T follicular helper cell (primary cell): ENCODE measurements at places on chromosomes 2 and 18.

GRCh38 chr18:48842259-48843061 lies 108.3 kb downstream of the SMAD7 start:
- DNase-seq: peak; percentile 22

DNA sequence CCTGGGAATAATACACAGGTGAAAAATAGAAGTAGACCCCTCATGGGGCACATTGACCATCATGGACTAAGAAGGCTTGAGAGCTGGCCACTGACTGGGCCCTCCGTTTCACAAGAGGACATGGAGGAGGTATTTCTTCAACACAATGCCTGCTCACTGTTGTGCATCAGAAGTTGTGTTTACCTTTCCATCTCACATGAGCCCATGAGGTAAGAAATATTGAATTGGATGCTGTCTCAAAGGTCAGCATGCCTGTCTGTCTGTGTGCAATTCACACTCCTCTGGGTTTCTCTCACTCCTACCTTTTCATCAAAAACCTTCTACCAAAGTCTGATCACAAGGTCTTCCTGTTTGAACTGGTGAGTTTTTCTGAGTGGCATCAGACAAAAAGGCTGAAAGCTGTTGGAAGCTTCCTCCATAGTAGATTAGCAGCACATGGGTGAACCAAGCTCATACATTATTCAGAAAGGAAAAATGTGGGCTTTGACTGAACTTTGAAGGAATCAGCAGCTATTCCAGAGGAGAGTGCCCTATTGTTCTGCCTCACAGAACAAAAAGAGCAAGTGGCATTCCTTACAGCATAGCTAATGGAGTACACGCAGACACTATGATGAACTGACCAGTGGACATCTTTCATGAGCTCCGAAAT lies 143.2 kb upstream of the RND3 start:
- DNase-seq: no peak

DNA sequence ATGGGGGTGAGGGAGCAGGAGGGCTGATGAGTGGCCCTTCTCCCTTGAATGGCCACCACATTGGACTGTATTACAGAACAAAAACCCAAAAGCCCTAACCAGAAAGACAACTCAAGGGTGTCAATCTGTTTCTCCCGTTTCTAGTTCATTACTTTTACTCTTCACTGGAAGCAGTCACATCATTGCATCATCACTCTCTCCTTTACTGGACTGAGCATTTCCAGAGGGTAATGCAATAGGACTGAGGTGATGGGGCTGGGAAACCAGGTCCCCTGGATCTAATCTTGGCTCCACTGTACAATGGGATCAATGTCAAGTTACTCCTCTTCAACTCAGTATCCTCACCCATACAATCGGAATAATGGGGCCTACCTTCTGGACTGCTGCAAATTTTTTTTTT lies 56.1 kb downstream of the BCL2 start:
- DNase-seq: no peak

- DNase-seq: no peak
These were observed 90.3 kb downstream of the RPRM start for GRCh38 chr2:153388246-153388645.

DNA sequence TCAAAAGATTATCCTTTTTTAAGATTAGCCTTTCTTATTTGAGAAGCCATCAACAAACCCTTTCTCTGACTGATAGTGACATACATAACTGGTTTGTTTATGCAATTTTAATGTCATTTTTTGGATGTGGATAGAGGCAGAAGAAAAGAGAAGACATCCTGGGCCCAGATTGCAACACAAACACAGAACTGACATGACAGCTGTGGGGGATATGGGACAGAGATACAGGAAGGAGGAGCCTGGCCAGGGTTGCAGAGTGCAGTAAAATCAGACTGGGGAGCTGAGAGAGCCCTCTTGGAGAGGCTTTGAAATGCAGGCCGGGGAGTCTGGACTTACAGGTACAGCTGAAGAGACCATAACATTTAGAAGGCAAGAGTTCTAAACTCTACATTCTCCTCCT lies 65.1 kb downstream of the SIGLEC15 start:
- no peak for DNase-seq
